ENCODE measurements at places on chromosomes 4 and X.
A peak's percentile ranks its signal among the peaks of the same experiment; 100 is the strongest.

DNA sequence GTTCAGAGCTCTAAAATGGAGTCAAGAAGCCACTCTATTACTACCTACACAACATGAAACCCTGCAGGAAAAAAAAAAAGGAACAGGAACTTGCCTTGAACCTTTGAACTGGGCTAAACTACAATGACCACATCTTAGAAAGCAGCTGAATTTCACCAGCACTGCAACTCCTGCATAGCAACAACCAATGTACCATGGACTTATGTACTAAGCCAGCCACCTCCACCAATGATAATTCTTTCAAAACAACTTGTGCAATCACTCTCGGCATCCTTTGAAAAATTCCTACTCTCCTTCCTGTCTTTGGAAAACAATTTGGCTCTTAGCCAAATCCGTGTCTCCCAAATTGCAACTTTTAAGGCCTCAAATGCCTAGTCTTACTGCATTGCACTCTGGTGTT is 26.8 kb upstream of the FMR1 start:
- no peak for DNase-seq

DNA sequence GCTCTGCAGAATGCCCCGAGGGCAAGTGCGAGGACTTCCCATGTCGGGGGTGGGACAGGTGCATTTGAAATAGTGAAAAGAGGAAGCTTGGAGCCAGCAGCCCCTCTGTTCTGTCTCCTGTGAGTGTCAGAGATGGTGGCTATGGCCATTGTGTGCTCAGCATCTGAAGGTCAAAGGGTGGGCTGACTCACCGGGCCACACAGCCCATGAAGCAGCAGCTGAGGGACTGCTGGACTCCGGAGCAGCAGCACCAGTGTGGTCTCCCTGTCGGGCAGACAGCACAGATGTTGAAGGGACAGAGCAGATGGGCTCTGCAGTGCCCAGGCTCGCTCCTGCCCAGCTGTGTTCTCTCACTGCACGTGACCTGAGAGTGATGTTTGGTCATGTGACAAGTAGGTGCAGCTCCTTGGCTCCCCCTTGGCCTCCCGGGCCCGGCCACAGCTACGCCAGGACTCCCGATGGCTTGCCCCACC is 53.5 kb downstream of the TBC1D14 start:
- DNase-seq = no peak

- no peak for DNase-seq
Measured at GRCh38 chr4:163901319-163901718, 406.8 kb downstream of the TMA16 start.

DNA sequence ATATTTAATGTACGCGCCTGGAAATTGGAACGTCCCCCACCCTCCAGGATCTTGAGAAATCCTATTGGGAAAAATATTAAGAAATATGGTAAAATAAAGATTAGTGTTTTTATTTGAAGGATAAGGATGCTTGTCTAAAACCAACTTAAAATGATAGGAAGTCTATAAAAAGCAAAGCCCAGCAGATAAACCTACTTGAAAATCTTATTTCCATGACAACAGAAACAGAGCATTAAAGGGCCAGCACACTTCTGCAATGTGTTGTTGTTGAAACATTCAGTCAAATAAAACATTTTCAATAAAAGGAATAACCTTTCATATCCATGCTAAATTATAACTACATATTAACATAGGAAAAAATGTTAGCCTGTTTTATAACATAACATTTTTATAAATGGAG is 29.3 kb upstream of the GPM6A start:
- DNase-seq = no peak

GRCh38 chr4:1326751-1327525 is 20.1 kb upstream of the UVSSA start:
- no peak for DNase-seq

GRCh38 chr4:15027921-15028435 is 25.7 kb downstream of the CPEB2 start:
- DNase-seq = no peak

- no peak for DNase-seq
Measured at GRCh38 chr4:168758351-168758876, 251.6 kb downstream of the CBR4 start.

DNA sequence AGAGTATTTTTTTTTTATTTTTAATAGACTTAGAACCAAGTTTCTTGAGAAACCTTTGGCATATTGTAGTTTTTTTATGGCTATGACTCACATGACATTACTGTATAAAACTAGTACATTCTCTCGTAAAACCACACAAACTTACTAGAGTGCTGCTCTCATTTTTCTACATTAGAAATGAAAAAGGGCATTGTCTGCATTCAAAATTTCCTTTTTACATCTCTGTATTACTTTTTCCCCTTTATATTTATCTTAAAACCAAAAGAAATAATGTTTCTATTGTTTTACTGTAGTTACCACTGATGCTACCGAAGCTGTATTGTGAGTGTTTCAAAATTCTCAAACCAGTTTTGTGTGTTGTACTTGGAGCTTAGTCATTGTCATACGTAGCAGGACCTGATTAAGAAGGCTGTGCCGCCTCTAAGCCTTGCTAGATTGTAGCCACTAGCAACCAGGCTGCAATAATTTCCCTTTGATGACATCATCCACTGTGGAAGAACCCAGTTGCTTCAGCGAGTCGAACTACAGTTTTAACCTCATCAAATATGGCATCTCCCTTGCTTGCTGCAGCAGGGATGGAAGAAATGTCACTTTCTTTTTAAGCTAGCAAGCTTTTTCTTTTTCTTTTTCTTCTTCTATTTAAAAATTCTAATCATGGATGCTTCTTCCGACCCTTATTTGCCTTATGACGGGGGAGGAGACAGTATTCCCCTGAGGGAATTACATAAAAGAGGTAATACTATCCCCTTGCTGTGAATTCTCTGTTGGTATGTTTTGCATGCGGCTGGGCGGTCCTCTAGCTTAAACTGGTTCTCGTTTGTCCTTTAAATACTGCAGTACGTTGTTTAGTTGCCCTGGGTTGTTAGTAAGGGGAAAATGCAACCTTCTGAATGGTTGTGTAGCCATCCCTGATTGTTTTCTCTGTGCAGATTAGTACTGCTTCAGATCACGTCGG is 39.6 kb downstream of the CLCN3 start:
- DNase-seq = peak; percentile 92

DNA sequence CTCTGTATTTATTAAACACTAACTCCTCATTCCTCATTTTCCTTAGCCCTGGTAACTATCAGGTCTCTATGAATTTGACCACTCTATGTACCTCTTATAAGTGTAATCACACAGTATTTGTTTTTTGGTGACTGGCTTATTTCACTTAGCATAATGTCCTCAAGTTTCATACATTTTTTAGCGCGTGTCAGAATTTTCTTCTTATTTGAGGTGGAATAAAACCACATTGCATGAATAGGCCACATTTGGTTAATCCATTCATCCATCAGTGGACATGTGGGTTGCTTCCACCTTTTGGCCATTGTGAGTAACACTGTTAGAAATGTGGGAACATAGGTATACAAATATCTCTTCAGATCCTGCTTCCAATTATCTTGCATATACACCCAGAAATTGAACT is 341.2 kb upstream of the BOD1L1 start:
- no peak for DNase-seq

DNA sequence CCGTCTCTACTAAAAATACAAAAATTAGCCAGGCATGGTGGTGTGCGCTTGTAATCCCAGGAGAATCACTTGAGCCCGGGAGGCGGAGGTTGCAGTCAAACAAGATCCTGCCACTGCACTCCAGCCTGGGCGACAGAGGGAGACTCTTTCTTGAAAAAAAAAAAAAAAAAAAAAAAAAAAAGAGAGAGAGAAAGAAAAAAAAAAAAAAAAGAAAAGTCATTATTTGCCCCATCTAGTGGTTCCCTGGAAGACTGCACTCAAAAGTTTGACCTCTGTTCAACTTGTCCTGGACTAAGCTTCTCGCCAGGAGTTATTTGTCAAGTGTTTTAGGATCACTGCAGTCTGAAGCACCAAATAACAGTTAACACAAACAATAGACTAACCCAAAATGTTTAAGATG is 45.3 kb upstream of the KCTD8 start:
- DNase-seq = no peak

DNA sequence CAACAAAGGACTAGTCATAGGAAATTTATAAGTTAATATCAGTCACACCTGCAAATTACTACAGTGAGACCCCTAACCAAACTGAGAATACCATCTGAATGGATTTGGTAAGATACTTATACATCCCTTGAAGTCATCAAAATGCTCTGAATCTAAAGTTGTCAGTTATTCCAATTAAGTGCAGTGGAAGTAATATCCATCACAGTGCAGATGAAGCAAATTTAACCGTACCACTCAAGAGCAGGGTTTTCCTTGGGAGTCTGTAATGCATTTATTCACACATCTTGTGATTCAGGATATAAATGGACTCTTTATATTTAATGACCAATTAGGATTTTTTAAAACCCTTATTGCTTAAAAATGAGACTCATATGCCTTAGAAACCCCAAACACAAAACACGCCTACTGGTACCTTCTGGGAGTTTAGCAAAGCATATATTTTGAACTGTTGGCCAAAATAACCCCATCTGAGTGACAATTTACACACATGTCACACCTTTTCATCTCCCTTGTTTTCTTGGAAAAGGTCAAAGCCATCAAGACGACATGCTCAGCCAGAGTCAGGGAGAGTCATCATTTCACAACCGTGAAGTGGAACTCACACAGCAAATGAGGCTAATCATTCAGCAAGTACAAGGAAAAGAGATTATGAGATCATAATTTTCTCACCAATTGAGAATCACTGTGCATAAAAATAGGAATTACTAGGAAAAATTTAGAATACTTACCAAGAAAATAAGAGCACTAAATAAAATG is 303.7 kb downstream of the HNRNPD start:
- DNase-seq = no peak

GRCh38 chrX:12269484-12269883 is 131.2 kb downstream of the FRMPD4 start:
- no peak for DNase-seq

DNA sequence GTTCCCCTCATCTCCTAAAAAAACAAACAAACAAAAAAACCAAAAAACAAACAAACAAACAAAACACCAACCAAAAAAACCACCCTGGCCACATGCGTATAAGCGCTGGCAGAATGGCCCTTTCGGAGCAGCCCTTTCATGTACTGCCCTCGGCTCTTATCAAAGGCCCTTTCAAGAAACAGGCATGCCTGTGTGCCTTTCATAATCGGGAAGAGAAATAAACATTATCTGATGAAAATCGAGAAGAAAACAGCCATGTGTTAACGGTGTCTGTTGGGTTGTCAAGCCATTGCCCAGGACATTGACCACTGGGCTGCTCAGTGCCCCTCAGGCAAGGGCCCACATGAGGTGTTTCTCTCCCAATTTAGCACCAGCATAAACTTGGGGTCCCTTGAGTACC is 68.3 kb downstream of the PJA1 start:
- DNase-seq = no peak

- DNase-seq = no peak
Measured at GRCh38 chrX:2409796-2410195, 91.0 kb downstream of the DHRSX start.

GRCh38 chr4:3026540-3026939 is 47.8 kb downstream of the HTT-AS start:
- no peak for DNase-seq

DNA sequence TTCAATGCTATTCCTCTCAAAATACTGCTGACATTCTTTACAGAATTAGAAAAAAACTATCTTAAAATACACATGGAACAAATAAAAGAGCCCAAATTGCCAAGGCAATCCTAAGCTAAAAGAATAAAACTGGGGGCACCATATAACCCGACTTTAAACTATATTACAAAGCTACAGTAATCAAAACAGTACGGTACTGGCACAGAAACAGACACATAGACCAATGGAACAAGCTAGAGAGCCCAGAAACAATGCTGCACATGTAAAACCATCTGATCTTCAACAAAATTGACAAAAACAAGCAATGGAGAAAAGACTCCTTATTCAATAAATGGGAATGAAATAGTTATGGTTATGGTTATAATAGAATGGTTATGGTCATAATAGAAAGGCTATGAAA is 482.6 kb downstream of the IDS start:
- DNase-seq = no peak

GRCh38 chrX:2710041-2710840 is 19.1 kb downstream of the CD99 start:
- DNase-seq = no peak

DNA sequence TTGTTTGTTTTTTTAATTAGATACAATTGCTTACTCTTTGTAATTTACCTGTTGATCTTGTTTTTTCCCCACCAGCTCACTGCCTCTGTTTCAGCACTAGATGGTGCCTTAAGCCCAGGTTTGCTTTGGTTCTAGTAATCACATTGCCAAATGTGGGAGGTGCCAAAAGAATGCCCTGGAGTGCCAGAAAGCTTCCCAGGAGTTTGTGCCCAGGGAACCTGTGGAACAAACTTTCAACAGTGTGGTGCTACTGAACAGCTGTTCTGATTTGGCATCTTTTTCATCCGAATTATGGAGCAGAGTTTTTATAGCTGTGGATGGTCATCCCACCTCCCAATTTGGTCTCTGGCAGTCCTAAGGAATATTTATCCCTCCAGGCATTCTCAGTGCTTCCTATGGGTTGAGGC is 1000.7 kb downstream of the STIM2 start:
- DNase-seq = no peak

- no peak for DNase-seq
Measured at GRCh38 chr4:86274642-86275041, 85.2 kb downstream of the MAPK10 start.

DNA sequence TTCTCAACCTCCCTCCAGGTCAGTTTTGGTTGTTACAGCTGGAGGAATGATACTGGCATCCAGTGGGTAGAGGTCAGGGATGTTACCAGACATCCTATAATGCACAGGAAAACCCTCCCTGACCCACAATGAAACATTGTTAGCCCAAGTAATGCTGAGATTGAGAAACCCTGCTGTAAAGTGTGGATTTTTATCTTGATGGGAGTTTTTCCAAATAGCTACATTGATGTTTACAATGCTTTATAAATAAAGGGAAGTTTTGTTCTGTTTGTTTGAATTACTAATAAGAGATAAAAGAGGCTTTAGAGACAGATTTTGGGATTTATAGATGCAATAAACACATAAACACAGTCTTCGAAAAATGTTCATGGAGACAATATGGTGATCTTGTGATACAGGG is 194.0 kb upstream of the NUDT6 start:
- DNase-seq = no peak

DNA sequence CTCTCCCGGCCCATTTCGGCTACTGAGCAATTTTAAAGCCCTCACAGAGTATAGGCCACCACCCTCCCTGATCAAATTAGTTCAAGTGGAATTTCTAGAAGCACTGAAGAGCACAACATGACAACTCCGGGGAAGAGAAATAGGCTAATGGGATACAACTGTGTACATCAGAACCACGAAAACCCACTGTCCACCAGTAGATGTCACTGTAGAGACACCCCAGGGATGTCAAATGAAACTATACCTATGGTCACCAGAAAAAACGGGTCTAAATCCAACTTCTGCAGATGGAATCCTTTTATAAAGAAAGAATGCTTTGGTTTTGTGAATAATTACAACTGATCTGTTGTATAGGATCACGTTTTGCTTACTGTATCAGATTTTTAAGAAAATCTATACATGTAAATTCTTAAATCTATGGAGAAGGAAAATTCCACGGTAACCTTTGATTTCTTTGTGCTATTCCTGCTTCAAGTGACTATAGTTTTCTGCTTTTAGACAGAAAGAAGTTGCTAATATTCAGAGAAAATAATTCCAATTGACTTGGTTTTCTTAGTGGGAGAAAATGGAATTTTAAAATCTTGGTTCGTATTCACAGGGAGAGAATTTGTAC is 29.5 kb upstream of the MAP3K15 start:
- peak; percentile 40 for DNase-seq
